NCI-H1048 (cell line): ENCODE measurements at places on chromosomes 16 and 17.

- DNase-seq: no peak
These were observed 16.7 kb upstream of the ERN2 start for GRCh38 chr16:23729503-23730424.

GRCh38 chr17:76107509-76107908, 3.9 kb upstream of the EXOC7 start:
- DNase-seq: no peak

DNA sequence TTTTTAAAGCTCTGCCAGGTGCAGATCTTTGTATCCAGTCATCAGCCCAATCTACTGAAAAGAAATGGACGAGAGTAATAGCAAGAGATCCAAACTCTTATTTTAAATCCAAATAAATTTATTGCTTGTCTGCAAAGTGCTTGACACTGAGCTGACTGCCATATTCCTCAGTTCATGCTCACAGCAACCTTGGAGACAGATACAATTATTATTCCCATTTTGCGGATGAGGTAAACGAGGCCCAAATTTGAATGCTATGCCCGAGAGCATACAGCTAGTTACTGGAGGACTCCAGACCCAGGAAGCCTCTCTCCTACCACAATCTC, 620 bp downstream of the NOB1 start:
- DNase-seq: no peak

DNA sequence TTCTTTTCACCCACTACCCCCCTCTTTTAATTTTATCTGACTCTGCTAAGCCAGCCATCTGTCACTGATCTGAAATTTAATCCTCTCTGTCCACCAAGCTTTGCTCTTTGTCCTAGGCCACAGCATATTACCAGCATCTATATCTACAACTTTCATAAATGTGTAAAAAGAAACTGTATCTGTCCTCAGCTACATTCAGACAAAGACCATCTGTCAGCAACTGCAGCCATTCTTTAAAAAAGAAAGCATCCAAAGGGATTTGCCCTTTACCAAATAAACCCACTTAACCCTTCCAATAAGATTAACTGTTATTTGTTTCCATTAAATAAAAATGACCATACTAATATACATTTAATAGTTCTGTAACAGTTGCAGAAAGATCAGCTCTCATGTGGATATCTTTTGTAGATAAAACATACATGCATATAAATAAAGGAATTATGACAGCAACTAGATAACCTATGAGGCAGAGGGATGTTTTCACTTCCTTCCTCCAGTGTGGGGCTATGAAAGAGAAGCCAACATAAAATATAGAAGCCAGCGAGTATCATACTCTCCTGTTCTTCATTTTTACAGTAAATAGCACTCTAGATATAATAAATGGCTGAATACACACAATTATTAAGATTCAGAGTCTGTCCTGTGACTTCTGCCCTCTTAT, 602.5 kb upstream of the SALL1 start:
- DNase-seq: no peak

- no peak for DNase-seq
These were observed 174.8 kb downstream of the NTN1 start for GRCh38 chr17:9195961-9196670.

- no peak for DNase-seq
These were observed 57.2 kb downstream of the C16orf82 start for GRCh38 chr16:27123795-27124409.

DNA sequence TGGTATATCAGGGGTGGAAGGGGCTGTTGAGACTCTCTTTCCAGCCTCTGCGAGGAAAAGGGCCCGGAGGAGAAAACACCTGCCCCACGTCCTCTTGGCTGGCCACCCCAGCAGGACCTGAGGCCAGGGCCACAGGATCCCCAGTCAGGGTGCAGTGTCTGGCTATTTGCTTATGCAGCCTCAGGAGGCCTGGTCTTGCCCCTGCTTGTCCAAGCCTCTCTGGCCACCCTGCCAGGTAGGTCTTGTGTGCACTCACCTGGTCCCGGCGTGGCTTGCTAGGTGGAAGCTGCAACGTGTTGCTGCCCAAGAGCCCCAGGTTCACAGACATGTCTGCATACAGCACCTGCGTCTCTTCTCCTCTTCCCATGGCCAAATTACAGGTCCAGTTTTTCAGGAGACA, 549 bp downstream of the TMEM238L start:
- DNase-seq: no peak

DNA sequence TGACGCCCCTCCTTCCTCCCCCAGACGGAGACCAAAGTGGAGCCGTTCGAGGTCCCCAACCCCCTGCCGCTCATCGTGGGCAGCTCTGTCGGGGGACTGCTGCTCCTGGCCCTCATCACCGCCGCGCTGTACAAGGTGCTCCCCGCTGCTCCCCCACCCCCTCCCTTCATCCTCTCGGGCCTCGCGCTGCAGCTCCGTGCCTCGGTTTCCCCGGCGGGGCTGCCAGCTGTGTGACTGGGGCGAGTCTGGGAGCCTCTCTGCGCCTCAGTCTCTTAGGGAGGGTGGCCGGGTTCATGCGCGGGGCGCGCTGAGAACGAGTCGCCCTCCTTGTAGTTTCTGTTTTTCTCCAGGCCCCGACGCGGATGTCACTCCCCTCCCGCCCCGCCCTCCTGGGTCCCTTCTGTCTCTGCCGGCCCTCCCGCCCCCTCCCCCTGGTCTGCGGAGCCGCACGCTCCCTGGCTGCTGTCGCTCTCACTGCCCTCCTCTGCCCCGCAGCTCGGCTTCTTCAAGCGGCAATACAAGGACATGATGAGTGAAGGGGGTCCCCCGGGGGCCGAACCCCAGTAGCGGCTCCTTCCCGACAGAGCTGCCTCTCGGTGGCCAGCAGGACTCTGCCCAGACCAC, 23.7 kb upstream of the ITGAX start:
- DNase-seq: no peak

DNA sequence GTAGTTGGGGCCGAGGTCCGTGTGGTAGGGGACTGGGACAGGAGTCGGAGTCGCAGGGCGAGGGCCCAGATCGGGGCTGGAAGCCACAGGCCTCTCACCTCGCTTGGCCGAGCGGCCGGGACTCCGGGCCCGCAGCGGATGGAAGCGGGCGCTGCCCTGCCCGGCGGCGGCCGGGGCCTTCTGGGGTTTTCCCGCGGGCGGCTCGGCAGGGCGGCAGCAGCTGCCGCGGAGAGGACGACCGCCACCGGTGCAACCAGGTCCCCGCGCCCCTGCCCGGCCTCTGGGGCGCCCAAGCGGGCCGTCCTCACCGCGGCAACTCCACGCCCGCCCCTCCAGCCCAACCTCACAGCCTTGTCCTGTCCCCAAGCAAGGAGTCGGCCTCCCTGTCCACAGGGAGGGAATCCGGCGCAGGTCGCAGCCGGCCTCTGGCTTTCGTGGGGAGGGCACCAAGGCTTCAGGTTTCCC, 15.6 kb upstream of the UTP6 start:
- no peak for DNase-seq

DNA sequence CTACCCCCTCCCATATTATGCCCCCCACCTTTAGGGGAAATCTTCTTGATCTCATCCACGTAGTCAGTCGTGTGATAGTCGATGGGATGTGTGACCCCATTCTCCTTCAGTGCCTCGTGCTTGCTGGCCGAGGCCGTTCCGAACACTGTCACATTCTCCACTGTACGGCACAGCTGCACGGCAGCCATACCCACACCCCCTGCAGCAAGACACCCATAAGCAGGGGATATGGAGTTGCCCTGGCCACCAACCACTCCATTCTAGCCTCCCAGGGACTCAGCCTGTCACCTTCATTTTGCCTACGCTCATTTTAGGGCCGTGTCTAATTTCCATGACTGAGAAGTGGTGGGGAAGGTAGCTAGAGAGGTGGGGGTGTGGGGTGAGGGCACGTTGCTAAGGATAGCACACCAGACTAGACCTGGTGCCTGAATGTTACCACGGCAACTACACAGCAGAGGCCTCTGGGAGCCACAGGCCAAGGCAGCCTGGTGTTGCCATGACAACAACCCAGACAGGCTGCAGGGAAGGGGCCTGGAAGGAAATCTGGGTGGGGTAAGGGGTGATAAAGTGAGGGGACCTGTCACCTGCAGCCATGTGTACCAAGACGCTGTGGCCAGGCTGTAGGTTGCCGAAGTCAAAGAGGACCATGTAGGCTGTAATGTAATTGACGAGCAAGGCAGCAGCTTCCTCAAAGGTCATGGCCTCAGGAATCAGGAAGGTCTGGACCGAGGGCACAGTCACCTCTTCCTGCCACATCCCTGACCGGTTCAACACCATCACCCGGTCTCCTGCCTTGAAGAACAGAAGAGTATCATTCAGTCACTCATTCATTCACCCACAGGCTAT, 4.0 kb downstream of the VAT1 start:
- DNase-seq: no peak

DNA sequence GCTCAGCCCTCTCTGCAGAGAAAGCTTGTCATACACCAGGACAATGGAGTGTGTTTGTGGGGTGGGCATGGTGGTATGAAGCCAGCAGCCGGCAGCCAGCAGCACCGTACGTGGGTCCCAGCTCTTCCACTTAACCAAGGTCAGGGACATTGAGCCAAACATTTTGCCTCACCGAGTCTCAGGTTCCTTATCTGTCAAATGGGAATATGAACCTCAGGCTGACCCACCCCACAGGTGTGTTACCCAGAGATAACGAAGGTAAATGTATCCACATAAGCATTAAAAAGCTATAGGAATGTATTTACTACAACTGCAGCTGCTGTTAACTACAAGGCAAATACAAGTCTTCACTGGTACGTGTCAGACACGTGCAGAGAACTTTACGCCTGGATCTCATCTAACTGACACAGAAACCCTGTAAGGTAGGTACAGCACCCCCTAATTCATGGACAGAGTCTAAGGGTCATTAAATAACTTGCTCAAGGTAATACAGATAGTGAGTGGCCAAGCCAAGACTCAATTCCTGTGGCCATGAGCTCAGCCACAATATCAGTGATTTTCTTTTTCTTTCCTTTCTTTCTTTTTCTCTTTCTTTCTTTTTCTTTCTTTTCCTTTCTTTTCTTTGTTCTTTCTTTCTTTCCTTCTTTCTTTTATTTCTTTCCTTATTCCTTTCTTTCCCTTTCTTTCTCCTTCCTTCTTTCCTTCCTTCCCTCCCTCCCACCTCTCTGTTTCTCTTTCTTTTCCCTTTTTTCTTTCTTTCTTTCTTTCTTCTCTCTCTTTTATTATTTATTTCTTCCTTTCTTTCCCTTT, 990 bp downstream of the SLC5A11 start:
- no peak for DNase-seq

GRCh38 chr16:27219161-27219560, 15.8 kb downstream of the KDM8 start:
- DNase-seq: no peak

- DNase-seq: no peak
These were observed 11.1 kb downstream of the GNPTG start for GRCh38 chr16:1362807-1363206.

DNA sequence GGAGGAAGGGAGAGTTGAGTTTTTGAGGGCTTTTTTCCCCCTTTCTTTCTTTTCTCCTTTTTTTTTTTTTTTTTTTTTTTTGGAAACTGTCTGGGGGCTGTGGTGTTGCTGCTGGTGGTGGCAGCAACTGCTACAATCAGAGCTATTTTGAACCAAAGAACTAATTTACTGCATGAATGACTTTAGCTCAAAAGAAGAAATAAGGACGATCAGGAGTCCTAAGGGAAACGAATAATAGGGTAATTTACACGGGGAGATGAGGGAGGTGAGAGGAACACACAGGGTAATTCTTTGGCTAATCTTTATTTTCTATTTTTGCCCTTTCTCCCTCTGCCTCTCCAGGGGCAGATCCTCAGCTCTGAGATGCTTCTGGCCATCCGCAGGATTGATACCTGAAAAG, 119.8 kb downstream of the TMEM132E start:
- no peak for DNase-seq

GRCh38 chr16:12229759-12230594, 253.4 kb downstream of the SNX29 start:
- DNase-seq: no peak

DNA sequence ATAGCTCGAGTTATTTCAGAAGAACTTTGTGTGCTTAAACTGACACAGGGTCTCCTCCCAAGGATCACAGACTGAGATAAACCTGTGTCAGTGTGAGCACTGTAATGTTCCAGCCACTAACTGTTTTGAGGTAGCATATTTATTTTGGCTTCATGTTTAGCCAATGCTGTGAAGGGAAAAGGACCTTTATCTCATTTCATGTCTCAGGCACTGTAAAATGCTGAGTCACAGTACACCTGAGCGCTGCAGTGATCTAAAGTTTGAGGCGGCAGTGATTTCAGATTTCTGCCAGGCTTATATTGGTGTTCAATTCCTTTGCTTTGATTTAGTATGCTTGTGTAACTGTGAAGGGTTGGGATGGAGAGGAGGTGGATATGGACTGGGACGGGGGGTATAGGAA, 3.1 kb upstream of the DNAJA2 start:
- DNase-seq: no peak

- DNase-seq: no peak
These were observed 217.2 kb downstream of the SNX29 start for GRCh38 chr16:12193692-12194091.

DNA sequence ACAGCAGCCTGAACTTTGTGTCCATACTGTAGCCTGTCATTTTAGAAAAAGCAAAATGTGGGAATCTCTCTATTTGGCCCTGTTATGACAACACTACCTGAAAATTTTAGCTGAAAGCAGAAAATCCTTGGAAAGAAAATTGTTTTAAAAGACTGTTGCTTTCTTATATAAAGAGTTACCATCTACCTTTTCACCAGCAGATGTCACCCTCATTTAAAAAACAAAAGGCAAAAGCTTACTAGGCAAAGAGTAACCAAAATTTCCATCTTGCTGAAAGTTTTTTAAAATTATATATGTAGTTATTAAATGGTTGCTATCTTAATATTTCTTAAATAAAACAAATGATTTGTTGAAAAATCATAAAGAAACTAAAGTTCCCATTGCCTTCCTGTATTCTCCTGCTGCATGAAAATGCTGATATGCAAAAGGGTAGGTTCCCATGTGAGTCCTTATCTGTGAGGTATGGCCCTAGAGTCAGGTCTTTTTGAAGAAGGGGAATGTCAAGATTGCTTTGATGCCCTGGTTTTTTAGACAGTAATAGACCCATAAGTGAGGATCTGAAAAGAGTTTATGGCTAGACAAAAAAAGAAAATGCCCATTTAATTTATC, 61.0 kb downstream of the TNRC6C start:
- no peak for DNase-seq

GRCh38 chr17:17868641-17869522, 32.1 kb upstream of the SREBF1 start:
- DNase-seq: no peak

DNA sequence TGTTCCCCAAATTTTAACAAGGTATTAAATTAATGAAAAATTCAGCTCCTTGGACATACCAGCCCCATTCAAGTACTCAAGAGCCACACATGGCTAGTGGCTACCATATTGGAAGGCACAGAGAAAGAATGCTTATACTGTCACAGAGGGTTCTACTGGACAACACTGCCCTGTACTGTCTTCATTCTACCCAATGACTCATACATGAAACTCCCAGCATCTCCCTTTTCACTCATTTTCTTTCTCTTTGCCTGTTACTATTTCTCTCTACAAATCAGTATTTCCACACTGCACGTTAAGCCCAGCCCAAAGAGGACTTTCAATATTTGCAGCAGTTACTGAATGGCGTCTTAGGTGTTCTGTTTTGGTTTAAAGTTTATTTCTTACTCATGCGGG, 72.1 kb upstream of the RCVRN start:
- no peak for DNase-seq
